Upper lobe of left lung (tissue), 6 donors: ENCODE measurements at places on chromosomes 11 and 22.
A peak's percentile ranks its signal among the peaks of the same experiment; 100 is the strongest.

- no peak for DNase-seq
These were observed 9.4 kb downstream of the TRIM6 start for GRCh38 chr11:5605849-5606248.

DNA sequence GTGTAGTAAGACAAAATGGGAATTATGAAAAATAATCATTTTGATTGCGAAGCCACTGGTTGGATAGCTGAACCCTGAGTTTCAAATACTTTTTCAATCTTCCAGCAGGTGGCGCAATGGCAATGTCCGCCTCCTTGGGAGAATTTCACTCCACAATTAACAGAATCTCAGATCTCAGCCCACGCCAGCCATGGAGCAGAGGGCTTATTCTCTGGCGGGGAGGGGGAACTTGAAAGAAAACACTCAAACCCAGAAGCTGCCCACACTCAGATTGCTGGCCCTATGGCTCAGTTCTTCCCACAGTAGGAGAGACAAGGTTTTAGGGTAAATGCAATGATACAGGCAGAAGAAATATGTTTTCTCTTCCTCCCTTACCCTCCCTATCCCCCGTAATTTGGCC is 38.7 kb upstream of the RCN1 start:
- peak; percentile 31 for DNase-seq

- no peak for DNase-seq
These were observed 14.6 kb downstream of the NF2 start for GRCh38 chr22:29617922-29618629.

GRCh38 chr11:112293614-112294013 is 33.0 kb upstream of the PLET1 start:
- no peak for DNase-seq

DNA sequence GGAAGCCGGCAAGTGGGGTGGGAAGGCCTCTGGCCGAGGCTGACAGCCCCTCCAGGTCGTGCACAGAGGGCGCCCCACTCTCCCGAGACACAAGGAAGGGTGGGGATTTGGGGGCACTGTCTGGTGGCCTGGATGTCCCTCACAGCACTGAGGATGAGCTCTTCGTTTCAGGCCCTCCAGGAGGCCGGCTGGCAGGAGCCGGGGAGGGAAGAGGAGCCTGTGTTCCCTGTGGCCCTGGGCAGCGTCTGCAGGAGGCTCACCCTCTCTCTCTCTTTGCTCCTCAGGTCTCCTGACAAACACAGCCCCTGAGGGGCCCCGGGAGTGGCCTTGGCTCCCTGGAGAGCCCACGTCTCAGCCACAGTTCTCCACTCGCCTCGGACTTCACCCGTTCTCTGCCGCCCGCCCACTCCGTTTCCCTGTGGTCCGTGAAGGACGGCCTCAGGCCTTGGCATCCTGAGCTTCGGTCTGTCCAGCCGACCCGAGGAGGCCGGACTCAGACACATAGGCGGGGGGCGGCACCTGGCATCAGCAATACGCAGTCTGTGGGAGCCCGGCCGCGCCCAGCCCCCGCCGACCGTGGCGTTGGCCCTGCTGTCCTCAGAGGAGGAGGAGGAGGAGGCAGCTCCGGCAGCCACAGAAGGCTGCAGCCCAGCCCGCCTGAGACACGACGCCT is 1078.0 kb downstream of the BRD1 start:
- no peak for DNase-seq

GRCh38 chr11:46160100-46160499 is 38.8 kb upstream of the PHF21A start:
- DNase-seq, result no peak

DNA sequence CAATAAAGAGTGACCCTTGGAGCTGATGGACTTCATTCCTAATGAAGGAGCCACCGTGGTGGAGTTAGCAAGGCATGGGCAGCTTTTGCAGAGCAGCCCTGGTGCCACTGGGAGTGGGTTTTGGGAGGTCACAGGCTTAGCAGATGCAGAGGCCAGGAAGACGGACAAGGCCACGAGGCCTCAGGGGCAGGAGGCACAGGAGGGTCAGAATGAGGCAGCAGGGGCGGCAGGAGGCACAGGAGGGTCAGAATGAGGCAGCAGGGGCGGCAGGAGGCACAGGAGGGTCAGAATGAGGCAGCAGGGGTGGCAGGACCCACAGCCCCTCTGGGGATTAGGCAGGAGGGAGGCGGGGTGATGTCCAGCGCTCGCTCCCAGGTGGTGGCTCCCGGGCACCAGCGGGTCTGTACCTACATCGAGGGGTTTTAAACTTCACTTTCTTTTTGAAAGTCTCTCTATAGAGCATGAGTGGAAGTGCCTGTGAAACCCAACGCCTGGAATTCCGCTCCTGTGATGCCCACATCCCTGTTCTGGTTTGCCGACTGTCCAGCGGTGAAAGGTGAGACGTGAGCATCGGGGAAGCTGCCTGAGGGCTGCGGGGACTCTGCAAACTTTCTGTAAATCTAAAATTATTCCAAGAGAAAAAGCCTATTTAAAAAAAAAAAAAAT is 521.6 kb downstream of the BRD1 start:
- no peak for DNase-seq

DNA sequence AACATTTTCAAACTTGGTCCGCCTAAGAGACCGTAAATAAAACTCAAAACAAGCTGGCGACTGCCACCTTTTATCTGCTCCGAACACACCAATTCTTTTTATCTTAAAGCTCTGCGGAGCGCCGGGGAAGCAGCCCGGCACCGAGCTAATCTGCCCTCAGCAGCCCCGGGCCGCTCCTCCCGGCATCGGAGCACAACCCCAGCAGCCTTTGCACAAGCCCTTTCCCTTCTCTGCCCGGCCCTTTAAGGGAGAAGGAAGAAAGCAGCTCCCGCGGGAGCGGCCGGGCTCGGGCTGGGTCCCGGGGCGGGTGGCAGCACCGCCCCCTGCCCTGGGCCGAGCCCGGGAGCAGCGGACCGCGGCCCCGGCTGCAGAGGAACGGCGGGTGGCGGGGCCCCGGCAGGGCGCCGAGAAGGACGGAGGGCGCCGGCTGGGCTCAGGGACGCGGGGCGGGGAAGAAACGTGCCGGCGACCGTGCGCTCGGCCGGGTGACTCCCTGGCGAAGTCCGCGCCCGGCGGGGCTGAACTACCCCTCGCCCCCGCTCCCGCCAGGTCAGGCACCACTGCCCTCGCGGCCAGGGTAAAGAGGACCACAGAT is 133.6 kb upstream of the C11orf58 start:
- DNase-seq, result peak; percentile 91

DNA sequence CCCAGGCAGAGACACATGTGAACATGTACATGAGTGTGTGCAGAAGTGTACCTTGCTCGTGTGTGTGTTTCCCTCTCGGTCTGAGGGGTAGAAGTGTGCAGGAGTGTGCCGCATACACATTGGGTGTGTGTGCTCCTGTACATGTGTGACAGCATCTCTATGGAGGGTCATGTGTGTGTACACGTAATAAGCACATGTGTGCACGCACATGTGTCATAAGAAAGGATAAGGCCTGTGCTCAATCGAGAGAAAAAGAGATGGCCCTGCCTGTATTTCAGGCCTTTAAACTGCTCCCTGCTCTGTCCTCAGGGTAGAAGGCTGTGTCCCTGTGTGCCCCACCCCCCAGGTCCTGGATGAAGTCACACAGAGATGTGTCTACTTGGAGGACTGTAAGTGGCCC is 61.8 kb downstream of the OTOG start:
- DNase-seq, result no peak

- no peak for DNase-seq
These were observed 6.6 kb upstream of the GNAZ start for GRCh38 chr22:23063539-23064380.

- peak; percentile 53 for DNase-seq
These were observed 3.6 kb downstream of the ALDH3B1 start for GRCh38 chr11:68013611-68014156.

- no peak for DNase-seq
These were observed 59.1 kb downstream of the TRMU start for GRCh38 chr22:46394622-46395021.

- DNase-seq, result peak; percentile 66
These were observed 60.8 kb downstream of the MYO7A start for GRCh38 chr11:77188633-77189491.

DNA sequence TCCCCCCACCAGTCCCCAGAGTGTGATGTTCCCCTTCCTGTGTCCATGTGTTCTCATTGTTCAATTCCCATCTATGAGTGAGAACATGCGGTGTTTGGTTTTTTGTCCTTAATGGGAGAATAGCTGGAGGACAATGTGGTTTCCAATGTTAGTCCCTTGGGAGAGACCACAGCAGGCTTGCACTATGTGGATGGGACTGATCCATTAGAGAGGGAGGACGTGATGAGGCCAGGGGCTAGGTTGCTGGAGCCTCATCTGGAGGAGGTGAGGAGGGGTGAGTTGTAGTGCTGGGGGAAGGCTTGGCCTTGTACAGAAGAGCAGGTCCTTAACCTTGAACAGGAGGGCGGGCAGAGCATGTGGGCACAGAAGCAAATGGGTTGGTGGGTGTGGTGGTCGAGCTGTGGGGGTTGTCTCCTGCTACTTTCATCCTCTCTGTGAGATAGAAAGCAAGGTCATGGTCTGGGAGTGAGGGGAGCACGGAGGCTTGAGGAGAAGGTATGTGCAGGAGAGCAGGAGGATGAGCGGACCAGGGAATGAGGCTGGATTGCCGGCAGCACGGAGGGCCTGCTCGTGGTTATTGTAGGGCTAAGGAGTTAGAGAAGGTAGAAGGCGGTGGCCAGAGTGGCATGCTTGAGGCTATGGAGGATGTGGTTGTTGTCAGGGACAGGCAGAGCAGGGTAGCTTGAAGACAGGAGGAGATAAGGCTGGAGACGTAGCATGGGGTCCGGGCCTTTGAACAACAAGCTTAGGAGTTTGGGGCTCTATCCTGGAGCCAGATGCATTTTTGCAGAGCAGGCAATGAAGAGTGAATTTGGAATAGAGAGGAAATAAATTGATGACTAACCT is 11.2 kb upstream of the SREBF2 start:
- no peak for DNase-seq

GRCh38 chr11:116733969-116734508 is 38.7 kb downstream of the BUD13 start:
- no peak for DNase-seq

DNA sequence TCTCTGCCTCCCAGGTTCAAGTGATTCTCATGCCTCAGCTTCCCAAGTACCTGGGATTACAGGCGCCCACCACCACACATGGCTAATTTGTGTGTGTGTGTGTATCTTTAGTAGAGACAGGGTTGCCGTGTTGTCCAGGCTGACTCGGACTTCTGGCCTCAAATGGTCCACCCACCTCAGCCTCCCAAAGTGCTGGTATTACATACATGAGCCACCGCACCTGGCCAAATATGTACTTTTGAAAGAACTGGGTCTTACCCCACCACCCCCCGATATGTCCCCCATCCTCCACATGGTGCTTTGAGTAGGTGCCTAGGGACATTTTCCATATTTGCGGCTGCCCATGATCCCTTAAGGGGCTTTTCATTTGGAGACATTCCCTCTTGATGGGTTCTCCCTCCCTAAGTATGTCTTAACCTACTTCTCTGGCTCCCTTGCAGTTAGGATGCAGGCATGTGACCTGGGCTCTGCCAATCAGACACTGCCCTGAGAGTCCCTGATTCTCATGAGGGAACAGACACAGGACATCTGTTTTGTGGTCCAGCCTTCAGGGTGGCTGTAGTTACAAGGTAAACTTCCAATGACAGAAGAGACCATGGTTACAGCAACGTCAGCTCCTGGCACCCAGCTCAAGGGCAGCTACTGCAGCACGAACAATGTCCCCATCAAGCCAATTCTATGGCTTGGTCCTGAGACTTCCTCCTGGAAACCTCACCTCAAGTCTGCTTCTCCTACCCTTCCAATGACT is 48.4 kb downstream of the CHST1 start:
- DNase-seq, result no peak

DNA sequence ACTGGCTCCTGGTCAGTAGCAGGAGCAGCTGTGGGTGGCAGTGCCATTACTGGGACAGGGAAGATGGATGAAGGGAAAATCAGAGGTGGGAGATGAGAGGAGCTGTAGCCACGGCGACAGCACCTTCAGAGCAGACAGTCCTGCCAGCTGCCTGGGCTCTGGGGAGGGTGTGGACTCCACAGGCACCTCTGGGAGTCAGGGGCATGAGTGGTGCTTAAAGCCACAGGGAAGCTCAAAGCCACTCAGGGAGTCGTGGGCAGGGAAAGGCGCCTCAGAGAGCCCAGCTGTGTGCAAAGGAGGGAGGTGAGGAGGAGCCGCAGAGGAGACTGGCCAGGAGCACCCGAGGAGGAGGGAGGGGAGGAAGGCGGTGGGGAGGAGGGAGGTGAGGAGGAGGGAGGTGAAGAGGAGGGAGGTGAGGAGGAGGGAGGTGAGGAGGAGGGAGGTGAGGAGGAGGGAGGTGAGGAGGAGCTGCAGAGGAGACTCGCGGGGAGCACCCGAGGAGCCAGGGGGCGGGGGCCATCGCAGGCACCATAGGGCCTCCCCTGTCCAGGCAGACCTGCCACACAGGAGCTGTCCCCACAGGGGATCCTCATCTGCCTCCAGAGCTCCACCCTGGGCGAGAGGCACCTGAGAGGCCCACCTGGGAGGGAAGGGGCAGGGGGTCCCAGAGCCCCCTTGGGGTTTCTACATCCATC is 977.6 kb downstream of the BRD1 start:
- no peak for DNase-seq

DNA sequence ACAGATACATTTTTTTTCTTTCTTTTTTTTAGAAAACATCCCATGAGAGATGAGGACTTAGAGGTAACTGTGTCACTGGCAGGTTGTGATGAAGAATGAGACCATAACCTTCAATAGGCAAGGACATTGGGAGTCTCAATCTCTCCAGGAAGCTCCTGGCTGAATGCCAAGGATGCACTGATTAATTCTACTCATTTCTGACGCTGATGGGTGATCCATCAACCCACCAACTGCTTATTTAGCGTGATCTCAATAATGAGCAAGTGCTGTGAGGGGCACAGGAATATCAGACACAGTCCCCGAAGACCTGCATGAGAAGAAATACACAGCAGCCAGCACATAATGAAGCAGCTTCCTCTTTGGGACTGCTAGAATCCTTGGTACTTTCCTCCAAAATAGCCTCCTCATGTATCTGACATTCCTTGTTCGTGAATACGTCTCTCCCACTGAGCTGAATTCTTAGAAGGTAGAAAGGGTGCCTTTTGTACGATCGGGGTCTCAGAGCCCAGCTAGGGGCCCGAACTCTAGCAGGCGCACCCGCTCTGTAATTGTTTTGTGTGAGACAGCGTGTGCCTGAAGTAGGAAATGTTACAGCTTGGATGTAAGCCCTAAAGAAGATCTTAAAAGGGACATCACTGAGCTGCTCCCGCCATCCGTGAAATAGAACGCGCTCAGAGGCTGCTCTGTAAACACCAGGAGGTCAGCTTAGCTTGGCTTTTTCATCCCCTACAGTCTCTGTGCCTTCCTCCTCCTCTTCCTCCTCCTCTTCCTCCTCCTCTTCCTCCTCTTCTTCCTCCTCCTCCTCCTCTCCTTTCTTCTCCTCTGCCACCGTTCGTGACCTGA is 7.2 kb downstream of the CLMP start:
- no peak for DNase-seq

- DNase-seq, result peak; percentile 81
These were observed 3.6 kb downstream of the FIBP start for GRCh38 chr11:65884716-65885092.

GRCh38 chr11:83569134-83569805 is 283.1 kb upstream of the CCDC90B start:
- no peak for DNase-seq
